Osteocyte (in vitro differentiated cells): ENCODE measurements at places on chromosomes 12 and 14. TPM values are rescaled to one million over a fixed set of nuclear protein-coding genes. Genes with fewer than 3 reads are reported as not detected.

- no peak overlapping the region for H3K4me3 ChIP-seq
- H3K27ac ChIP-seq: no peak overlapping the region
- H3K36me3 ChIP-seq: no peaks in the 10 kb centered on the region
- H3K27me3 ChIP-seq: peaks cover 6% of the 10 kb centered on the region
- H3K4me1 ChIP-seq: no peaks in the 10 kb centered on the region
- no peak for DNase-seq
Measured at GRCh38 chr12:74963867-74964331, 245.7 kb downstream of the KCNC2 start.

The RNU6-8 gene
- total RNA-seq: not detected in 2 replicates

The MANSC1 gene
- 8.8 and 9.1 TPM in 2 replicates for total RNA-seq

The PPP4R4 gene
- total RNA-seq: not detected in 2 replicates

GRCh38 chr12:44839785-44840184, 36.3 kb downstream of the NELL2 start:
- no peaks in the 10 kb centered on the region for H3K4me1 ChIP-seq
- no peak overlapping the region for H3K4me3 ChIP-seq
- H3K36me3 ChIP-seq: no peaks in the 10 kb centered on the region
- no peak for DNase-seq
- H3K27ac ChIP-seq: no peak overlapping the region

The ERG28 gene
- total RNA-seq: 19.1 and 19.6 TPM in 2 replicates

- H3K4me3 ChIP-seq: no peak overlapping the region
- DNase-seq: no peak
- no peaks in the 10 kb centered on the region for H3K36me3 ChIP-seq
- no peaks in the 10 kb centered on the region for H3K27me3 ChIP-seq
- H3K27ac ChIP-seq: no peak overlapping the region
Measured at GRCh38 chr12:92608151-92609091, 94.4 kb upstream of the PLEKHG7 start.

GRCh38 chr12:49967042-49967776, 5.5 kb downstream of the AQP5 start:
- H3K36me3 ChIP-seq: no peaks in the 10 kb centered on the region
- no peak overlapping the region for H3K27ac ChIP-seq
- H3K27me3 ChIP-seq: peaks cover 10% of the 10 kb centered on the region
- peak; percentile 96 for DNase-seq
- H3K4me3 ChIP-seq: peak overlapping the region; percentile 56
- peaks cover 20% of the 10 kb centered on the region for H3K4me1 ChIP-seq

The AICDA gene
- not detected in 2 replicates for total RNA-seq

The ACYP1 gene
- 8.8 and 10.4 TPM in 2 replicates for total RNA-seq

- no peak overlapping the region for H3K27ac ChIP-seq
- peaks cover 19% of the 10 kb centered on the region for H3K4me1 ChIP-seq
- H3K27me3 ChIP-seq: no peaks in the 10 kb centered on the region
- H3K36me3 ChIP-seq: peaks cover 5% of the 10 kb centered on the region
- DNase-seq: no peak
Measured at GRCh38 chr12:43740511-43741100, 18.0 kb downstream of the PUS7L start.

- H3K27ac ChIP-seq: no peak overlapping the region
- no peaks in the 10 kb centered on the region for H3K36me3 ChIP-seq
- peaks cover 3% of the 10 kb centered on the region for H3K27me3 ChIP-seq
- no peaks in the 10 kb centered on the region for H3K4me1 ChIP-seq
- H3K4me3 ChIP-seq: no peak overlapping the region
Measured at GRCh38 chr14:20904393-20905029, 13.3 kb downstream of the RNASE3 start.

GRCh38 chr12:62724947-62725451, 210.0 kb downstream of the PPM1H start:
- DNase-seq: no peak
- H3K4me1 ChIP-seq: peaks cover 83% of the 10 kb centered on the region
- no peak overlapping the region for H3K4me3 ChIP-seq
- H3K27me3 ChIP-seq: no peaks in the 10 kb centered on the region
- peaks cover 15% of the 10 kb centered on the region for H3K36me3 ChIP-seq
- H3K27ac ChIP-seq: peak overlapping the region; percentile 91

The SLC35F4 gene
- total RNA-seq: not detected in 2 replicates

- no peaks in the 10 kb centered on the region for H3K27me3 ChIP-seq
- H3K4me3 ChIP-seq: peak overlapping the region; percentile 98
- H3K36me3 ChIP-seq: peaks cover 12% of the 10 kb centered on the region
Measured at GRCh38 chr12:57229046-57229633, 371 bp upstream of the SHMT2 start.

DNA sequence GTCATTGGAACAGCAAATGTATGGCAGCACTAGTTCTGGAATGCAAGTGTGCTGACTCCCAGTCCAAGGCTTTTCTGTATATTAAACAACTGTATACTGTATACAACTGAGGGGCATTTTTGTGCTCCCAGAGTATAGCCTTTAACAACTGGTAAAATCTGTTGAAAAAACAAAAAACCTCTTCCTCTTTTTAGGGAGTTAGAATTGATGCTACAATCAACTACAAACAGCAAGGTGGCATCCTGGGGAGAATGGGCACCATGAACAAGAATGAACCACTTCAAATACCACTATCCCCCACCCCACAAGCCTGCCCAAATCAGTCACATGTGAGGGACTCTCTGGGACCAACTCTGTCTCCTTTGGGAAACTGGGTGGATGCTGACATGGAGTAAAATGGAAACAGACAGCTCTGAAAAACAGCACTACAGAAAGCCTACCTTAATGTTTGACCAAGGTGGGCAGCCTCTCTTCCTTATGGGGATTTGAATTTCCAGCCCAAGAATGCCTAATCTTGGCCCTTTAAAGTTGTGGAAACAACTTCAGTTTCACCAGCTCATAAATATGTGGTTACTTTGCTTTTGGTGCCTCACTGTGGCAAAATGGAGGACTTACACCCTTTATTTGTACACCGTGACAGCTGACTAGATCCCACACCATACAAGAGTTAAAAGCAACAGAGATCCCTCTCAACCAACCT, 7.5 kb downstream of the VTI1B start:
- no peak overlapping the region for H3K4me3 ChIP-seq
- peak; percentile 49 for DNase-seq

- DNase-seq: no peak
- H3K27ac ChIP-seq: no peak overlapping the region
- H3K27me3 ChIP-seq: no peaks in the 10 kb centered on the region
- no peak overlapping the region for H3K4me3 ChIP-seq
- no peaks in the 10 kb centered on the region for H3K36me3 ChIP-seq
- H3K4me1 ChIP-seq: peaks cover 4% of the 10 kb centered on the region
Measured at GRCh38 chr12:95882080-95882479, 23.3 kb downstream of the SNRPF start.

The TAS2R50 gene
- 1.6 and 3.1 TPM in 2 replicates for total RNA-seq

The AQP5 gene
- 0.24 and 0.46 TPM in 2 replicates for total RNA-seq

DNA sequence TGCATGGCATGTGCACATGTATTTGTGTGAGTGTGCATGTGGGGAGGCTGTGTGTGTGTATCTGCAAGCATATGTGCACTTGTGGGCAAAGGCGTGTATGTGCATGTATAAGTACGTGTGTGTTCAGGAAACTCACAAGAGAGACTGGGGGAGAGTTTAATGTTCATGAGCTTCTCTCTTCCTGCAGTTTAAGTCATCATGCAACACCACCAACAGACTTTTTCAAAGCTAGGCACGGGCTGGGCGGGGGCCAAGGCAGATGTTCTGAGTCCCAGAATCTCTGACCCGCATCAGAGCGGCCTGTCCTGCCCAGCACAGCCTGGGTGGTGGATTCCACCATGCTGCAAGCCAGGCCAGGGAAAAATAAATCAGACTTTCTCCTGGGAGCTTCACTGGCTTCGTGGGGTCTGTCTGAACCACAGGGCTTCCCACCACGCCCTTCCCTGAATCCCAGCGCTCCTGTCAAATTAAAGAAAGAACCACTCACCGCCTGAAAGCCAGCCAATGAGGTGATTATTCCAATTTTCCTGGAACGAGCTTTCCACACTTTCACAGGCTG, 75.7 kb downstream of the PITPNM2 start:
- H3K4me1 ChIP-seq: peaks cover 29% of the 10 kb centered on the region
- peak overlapping the region; percentile 15 for H3K27ac ChIP-seq
- DNase-seq: no peak
- H3K4me3 ChIP-seq: no peak overlapping the region
- H3K27me3 ChIP-seq: no peaks in the 10 kb centered on the region

DNA sequence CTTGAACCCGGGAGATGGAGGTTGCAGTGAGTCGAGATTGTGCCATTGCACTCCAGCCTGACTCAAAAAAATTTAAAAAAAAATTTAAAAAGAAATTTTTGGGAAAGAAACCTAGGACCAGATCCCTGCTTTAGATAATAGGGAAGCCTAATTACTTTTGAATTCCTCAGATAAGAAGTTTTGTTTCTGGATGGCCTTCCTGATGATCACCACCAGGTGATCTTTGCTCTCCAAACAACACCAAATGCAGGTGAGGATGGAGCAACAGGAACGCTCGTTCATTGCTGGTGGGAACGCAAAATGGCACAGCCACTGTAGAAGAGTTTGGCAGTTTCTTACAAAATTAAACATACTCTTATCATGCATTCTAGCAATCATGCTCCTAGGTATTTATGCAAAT, 28.5 kb upstream of the KLC1 start:
- peaks cover 9% of the 10 kb centered on the region for H3K4me1 ChIP-seq
- no peak overlapping the region for H3K27ac ChIP-seq

DNA sequence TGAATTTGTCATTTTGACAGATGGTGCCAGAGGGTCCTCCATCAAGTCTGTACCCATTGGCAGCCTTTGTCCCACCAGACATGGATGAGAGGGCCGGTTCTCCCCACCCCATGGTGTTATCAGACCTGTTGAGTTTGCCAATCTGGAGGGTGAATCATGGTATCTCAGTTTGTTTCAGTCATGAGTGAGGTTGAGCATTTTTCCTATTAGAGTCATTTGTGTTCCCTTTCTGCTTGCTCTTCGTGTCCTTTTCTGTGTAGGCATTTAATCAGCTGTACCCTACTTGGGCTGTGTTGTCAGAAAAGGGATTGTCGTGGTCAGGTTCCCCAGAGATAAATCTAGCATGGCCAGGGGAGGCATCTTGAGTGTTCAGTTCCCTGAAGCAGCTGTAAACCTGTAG, 30.5 kb downstream of the SLC24A4 start:
- DNase-seq: no peak
- H3K27me3 ChIP-seq: peaks cover 17% of the 10 kb centered on the region
- H3K4me3 ChIP-seq: no peak overlapping the region
- H3K4me1 ChIP-seq: no peaks in the 10 kb centered on the region

GRCh38 chr14:53790731-53791500, 165.7 kb downstream of the BMP4 start:
- peaks cover 6% of the 10 kb centered on the region for H3K27me3 ChIP-seq
- H3K4me1 ChIP-seq: peaks cover 4% of the 10 kb centered on the region
- H3K4me3 ChIP-seq: no peak overlapping the region
- no peaks in the 10 kb centered on the region for H3K36me3 ChIP-seq

DNA sequence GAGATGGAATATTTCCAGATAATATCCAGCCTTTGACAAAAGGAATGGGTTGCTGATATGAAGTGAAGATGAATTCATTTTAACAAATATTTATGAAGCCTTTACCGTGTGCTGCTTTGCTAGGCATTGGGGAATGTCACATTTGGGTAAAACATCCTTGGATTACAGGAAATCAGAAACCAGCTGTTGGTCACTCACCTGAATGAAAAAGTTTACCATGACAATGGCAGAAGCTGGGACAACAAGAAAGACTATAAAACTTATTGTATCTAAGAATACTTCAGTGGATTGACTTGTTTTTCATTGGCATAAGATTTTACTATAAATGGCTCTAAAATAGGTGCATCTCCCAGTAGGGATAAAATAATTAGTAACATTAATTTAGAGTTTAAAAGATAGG, 19.7 kb downstream of the PPP4R4 start:
- H3K4me3 ChIP-seq: no peak overlapping the region
- peaks cover 31% of the 10 kb centered on the region for H3K27me3 ChIP-seq
- DNase-seq: no peak
- H3K27ac ChIP-seq: no peak overlapping the region
- H3K4me1 ChIP-seq: no peaks in the 10 kb centered on the region
- no peaks in the 10 kb centered on the region for H3K36me3 ChIP-seq

The OR6S1 gene
- not detected in 2 replicates for total RNA-seq

DNA sequence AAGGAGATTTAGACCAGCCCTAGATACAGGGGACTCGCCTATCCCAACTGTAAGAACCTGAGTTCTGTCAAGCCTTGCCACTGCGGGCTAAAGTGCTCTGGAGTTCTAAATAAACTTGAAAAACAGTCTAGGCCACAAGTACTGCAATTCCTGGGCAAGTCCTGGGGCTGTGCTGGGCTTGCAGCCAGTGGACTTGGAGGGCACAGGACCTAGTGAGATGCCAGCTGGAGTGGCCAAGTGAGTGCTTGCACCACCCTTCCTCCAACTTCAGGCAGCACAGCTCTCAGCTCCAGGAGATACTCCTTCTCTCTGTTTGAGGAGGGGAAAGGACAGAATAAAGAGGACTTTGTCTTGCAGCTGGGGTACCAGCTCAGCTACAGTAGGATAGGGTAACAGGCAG, 307.6 kb upstream of the FBXO33 start:
- H3K27ac ChIP-seq: no peak overlapping the region
- no peaks in the 10 kb centered on the region for H3K36me3 ChIP-seq
- H3K4me1 ChIP-seq: no peaks in the 10 kb centered on the region
- DNase-seq: no peak

DNA sequence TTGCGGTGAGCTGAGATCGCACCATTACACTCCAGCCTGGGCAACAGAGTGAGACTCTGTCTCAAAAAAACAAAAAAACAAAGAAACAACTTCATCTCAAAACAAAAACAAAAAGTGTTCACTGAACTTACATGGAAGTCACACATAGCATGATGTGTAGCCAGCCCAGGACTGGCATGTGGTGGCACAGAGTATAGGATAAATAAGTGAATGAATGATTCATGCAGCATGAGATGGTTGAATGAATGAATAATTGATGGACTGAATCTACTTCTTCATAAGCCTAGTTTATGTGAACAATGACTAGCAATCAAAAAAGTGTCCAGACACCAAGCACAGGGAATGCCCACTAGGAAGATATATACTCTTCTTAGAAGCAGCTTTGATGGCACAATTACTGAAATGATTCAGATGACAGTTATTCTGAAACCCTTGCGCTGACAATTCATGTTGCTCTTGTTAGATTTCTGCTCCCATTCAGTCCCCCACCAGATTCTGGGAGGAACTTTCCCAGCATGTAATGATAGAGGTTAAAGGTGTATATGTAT, 31.6 kb upstream of the SERPINA6 start:
- no peak overlapping the region for H3K4me3 ChIP-seq
- peak; percentile 38 for DNase-seq
- no peak overlapping the region for H3K27ac ChIP-seq
- peaks cover 7% of the 10 kb centered on the region for H3K27me3 ChIP-seq

The SENP1 gene
- total RNA-seq: 19.4 and 25.6 TPM in 2 replicates

The EML1 gene
- total RNA-seq: 34.8 and 38.1 TPM in 2 replicates

GRCh38 chr14:94102768-94103482, 7.6 kb upstream of the IFI27 start:
- DNase-seq: no peak
- peaks cover 5% of the 10 kb centered on the region for H3K4me1 ChIP-seq
- no peak overlapping the region for H3K27ac ChIP-seq
- H3K4me3 ChIP-seq: no peak overlapping the region
- no peaks in the 10 kb centered on the region for H3K27me3 ChIP-seq
- H3K36me3 ChIP-seq: peaks cover 6% of the 10 kb centered on the region

GRCh38 chr12:92558215-92558773, 144.5 kb upstream of the PLEKHG7 start:
- no peak overlapping the region for H3K4me3 ChIP-seq
- H3K27me3 ChIP-seq: no peaks in the 10 kb centered on the region
- no peak for DNase-seq
- peaks cover 14% of the 10 kb centered on the region for H3K4me1 ChIP-seq

The FAM222A gene
- total RNA-seq: 1.2 and 1.5 TPM in 2 replicates

The RAB5B gene
- total RNA-seq: 126 and 134 TPM in 2 replicates

The SYT1 gene
- total RNA-seq: 0.59 and 1.7 TPM in 2 replicates
